ENCODE measurements at places on chromosomes 5 and 9. TPM values are rescaled to one million over a fixed set of nuclear protein-coding genes. Genes with fewer than 3 reads are reported as not detected.

The KIAA1958 gene
- 66.5 TPM for total RNA-seq

The TIMD4 gene
- 34.4 TPM for total RNA-seq

The CARTPT gene
- 18.2 TPM for total RNA-seq

GRCh38 chr5:17090839-17091238, 126.6 kb upstream of the BASP1 start:
- H3K27ac ChIP-seq: no peak overlapping the region
- no peak overlapping the region for H3K4me3 ChIP-seq
- no peaks in the 10 kb centered on the region for H3K36me3 ChIP-seq
- no peak for DNase-seq
- H3K4me1 ChIP-seq: no peaks in the 10 kb centered on the region
- no peaks in the 10 kb centered on the region for H3K27me3 ChIP-seq

DNA sequence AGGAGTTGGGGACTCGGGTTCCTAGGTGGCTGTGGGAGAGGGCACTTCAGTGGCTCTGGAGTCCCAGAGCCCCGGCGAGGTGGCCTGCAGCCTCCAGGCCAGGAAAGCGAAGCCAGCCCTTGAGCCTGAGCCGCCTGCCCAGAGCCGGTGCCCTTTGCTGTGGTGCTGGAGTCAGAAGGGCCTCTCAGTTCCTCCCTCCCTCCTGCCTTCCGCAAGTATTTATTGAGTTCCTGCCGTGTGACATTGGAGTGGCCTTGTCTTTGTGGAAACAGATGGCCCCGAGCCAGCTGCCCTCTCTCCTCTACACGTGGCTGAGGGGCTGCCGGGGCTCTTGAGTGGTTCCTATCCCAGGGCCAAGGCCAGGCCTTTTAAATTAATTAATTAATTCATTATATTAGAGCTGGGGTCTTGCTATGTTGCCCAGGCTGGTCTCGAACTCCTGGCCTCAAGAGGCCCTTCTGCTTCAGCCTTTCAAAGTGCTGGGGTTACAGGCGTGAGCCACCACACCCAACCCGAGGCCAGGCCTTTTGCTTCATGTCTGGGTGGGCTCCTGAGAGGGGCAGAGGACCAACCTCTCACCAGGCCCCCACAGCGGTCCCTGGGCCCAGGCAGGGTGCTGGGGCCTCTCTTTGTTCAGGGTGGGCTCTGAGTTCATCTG, 45.6 kb upstream of the IER5L start:
- H3K36me3 ChIP-seq: no peaks in the 10 kb centered on the region
- no peaks in the 10 kb centered on the region for H3K27me3 ChIP-seq
- H3K27ac ChIP-seq: no peak overlapping the region
- H3K4me1 ChIP-seq: peaks cover 11% of the 10 kb centered on the region
